Common myeloid progenitor, CD34-positive (primary cell): ENCODE measurements at places on chromosomes 12 and 14.

GRCh38 chr12:68317047-68317667 lies 15.0 kb downstream of the MDM1 start:
- no peaks in the 10 kb centered on the region for H3K27me3 ChIP-seq
- peak; percentile 84 for DNase-seq
- no peaks in the 10 kb centered on the region for H3K4me1 ChIP-seq
- no peak overlapping the region for H3K4me3 ChIP-seq
- H3K36me3 ChIP-seq = peaks cover 47% of the 10 kb centered on the region

GRCh38 chr14:61145034-61145902 lies 135.9 kb downstream of the TMEM30B start:
- no peaks in the 10 kb centered on the region for H3K36me3 ChIP-seq
- DNase-seq = no peak
- H3K27ac ChIP-seq = no peak overlapping the region
- H3K4me3 ChIP-seq = no peak overlapping the region
- H3K4me1 ChIP-seq = no peaks in the 10 kb centered on the region

DNA sequence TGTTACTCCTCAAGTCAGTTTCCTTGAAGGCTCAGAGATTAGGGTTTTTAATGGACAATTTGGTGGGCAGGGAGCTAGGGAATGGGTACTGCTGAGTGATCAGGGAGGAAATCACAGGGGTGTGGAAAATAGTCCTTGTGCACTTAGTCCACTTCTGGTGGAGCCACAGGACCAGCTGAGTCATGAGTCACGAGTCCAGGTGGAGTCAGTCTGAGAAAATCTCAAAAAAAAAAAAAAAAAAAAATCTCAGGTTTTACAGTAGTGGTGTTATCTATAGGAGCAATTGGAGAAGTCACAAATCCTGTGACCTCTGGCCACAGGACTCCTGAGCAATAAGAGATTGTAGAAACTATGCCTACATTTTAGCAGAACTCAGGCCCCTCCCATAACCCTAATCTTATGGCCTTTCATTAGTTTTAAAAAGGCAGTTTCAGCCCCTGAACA lies 28.2 kb upstream of the AMN1 start:
- H3K27me3 ChIP-seq = no peaks in the 10 kb centered on the region
- peak; percentile 52 for DNase-seq
- no peak overlapping the region for H3K27ac ChIP-seq

DNA sequence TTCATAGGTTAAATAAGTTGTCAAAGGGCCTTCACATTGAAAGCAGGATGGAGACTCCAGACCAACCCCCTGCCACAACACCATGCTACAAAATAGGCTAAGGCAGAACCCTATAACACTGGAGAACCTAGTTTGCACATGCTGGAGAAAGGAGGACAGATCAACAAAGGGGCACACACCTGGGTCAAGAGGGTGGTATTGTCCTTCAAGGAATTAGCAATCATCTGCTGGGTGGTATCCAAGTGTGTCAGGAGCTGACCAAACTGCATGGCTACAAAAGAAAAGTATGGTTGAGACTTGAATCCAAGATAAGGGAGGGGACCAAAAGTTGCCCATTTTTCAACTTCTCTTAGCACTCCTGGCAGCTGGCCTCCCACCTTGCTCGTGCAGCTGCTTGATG lies 9.2 kb downstream of the MBD6 start:
- H3K27me3 ChIP-seq = no peaks in the 10 kb centered on the region
- no peaks in the 10 kb centered on the region for H3K4me1 ChIP-seq
- peaks cover 86% of the 10 kb centered on the region for H3K36me3 ChIP-seq
- H3K4me3 ChIP-seq = no peak overlapping the region

- no peak overlapping the region for H3K4me3 ChIP-seq
- no peak for DNase-seq
- no peaks in the 10 kb centered on the region for H3K4me1 ChIP-seq
- no peaks in the 10 kb centered on the region for H3K36me3 ChIP-seq
- H3K27ac ChIP-seq = no peak overlapping the region
Measured at GRCh38 chr12:120980800-120981368, 2.5 kb downstream of the HNF1A start.

- H3K27ac ChIP-seq = no peak overlapping the region
- no peaks in the 10 kb centered on the region for H3K36me3 ChIP-seq
- H3K27me3 ChIP-seq = no peaks in the 10 kb centered on the region
- H3K4me1 ChIP-seq = no peaks in the 10 kb centered on the region
- no peak for DNase-seq
Measured at GRCh38 chr12:75805905-75806304, 225.7 kb downstream of the PHLDA1 start.

DNA sequence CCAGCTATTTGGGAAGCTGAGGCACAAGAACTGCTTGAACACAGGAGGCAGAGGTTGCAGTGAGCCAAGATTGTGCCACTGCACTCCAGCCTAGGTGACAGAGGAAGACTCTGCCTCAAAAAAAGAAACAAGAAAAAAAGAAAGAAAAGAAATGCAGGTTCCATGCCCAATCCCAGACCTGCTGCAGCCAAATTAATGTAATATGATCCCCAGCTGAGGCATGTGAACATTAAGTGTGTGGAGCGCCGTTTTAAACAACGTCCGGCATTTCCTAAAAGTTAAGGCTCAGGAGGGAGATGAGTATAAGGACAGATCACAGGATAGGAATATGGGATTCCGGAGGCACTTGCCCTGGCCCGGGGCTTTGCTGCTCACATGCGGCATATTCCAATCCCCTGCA lies 162.9 kb downstream of the KSR2 start:
- DNase-seq = no peak
- H3K4me3 ChIP-seq = no peak overlapping the region
- no peak overlapping the region for H3K27ac ChIP-seq
- H3K27me3 ChIP-seq = no peaks in the 10 kb centered on the region
- H3K4me1 ChIP-seq = no peaks in the 10 kb centered on the region

GRCh38 chr12:26360062-26360461 lies 164.7 kb downstream of the SSPN start:
- H3K36me3 ChIP-seq = peaks cover 5% of the 10 kb centered on the region
- H3K27ac ChIP-seq = no peak overlapping the region
- H3K4me3 ChIP-seq = no peak overlapping the region
- no peak for DNase-seq
- H3K27me3 ChIP-seq = no peaks in the 10 kb centered on the region
- no peaks in the 10 kb centered on the region for H3K4me1 ChIP-seq

- peaks cover 3% of the 10 kb centered on the region for H3K4me1 ChIP-seq
- no peaks in the 10 kb centered on the region for H3K36me3 ChIP-seq
- H3K27ac ChIP-seq = no peak overlapping the region
- H3K4me3 ChIP-seq = no peak overlapping the region
- DNase-seq = no peak
- H3K27me3 ChIP-seq = peaks cover 2% of the 10 kb centered on the region
Measured at GRCh38 chr12:52600071-52600470, 1.2 kb downstream of the KRT72 start.

- DNase-seq = no peak
- H3K4me3 ChIP-seq = no peak overlapping the region
- H3K27me3 ChIP-seq = no peaks in the 10 kb centered on the region
- no peak overlapping the region for H3K27ac ChIP-seq
- no peaks in the 10 kb centered on the region for H3K4me1 ChIP-seq
Measured at GRCh38 chr14:60922050-60922449, 58.8 kb downstream of the TRMT5 start.

DNA sequence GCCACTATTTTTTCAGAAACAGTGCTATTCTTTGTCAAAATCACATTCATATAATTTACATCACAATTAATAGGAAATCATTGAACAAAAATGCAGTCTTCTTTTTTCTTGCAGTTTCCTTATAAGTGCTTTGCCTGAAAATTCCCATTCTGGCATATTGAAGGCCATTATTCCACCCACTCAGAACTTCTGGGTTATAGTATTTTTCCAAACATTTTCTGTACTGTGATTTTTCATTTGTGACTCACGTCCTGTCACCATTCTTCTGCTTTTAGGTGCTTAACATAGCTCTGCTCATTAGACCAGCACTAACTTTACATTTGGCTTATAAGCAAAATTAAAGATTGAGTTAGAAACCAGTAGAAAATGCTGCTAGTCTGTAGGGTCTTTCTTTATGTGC lies 241.0 kb upstream of the NPAS3 start:
- H3K4me1 ChIP-seq = no peaks in the 10 kb centered on the region
- DNase-seq = no peak
- H3K27ac ChIP-seq = no peak overlapping the region

- peak; percentile 13 for DNase-seq
- no peak overlapping the region for H3K4me3 ChIP-seq
- H3K27ac ChIP-seq = no peak overlapping the region
- H3K27me3 ChIP-seq = no peaks in the 10 kb centered on the region
- H3K4me1 ChIP-seq = peaks cover 10% of the 10 kb centered on the region
Measured at GRCh38 chr14:34164162-34164864, 213.4 kb upstream of the EGLN3 start.

GRCh38 chr14:93954900-93955849 lies 21.2 kb downstream of the ASB2 start:
- H3K4me1 ChIP-seq = peaks cover 2% of the 10 kb centered on the region
- DNase-seq = peak; percentile 93
- peak overlapping the region; percentile 3 for H3K4me3 ChIP-seq

DNA sequence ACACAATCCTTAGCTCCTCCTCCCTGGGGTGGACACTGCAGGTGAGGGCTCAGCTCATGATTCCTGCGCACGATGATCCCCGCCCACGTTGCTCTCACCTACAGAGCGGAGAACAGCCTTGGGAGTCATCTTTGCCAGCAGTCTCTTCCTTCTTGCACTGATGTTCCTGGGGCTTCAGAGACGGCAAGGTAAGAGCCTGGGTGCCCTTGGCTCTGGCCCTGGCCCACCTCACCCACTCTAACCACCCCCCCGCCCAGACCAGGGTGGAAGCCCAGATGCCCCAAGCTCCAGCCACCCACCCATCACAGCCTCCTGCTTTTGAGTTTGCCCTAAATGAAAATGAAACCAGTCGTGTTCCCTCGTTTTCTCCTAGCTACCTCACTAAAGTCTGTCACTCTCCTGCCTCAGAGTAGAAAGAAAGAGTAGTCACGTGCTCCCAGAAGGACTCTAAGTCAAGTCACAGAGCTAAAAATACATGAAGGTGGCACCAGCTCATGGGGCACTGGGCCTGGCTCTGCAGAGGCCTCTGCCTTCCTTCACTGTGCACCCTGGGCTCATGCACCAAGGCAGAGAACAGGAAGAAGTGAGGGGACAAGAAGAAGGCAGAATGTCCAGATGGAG lies 9.0 kb downstream of the TAPBPL start:
- peaks cover 47% of the 10 kb centered on the region for H3K4me1 ChIP-seq
- H3K36me3 ChIP-seq = peaks cover 13% of the 10 kb centered on the region
- peak; percentile 38 for DNase-seq

DNA sequence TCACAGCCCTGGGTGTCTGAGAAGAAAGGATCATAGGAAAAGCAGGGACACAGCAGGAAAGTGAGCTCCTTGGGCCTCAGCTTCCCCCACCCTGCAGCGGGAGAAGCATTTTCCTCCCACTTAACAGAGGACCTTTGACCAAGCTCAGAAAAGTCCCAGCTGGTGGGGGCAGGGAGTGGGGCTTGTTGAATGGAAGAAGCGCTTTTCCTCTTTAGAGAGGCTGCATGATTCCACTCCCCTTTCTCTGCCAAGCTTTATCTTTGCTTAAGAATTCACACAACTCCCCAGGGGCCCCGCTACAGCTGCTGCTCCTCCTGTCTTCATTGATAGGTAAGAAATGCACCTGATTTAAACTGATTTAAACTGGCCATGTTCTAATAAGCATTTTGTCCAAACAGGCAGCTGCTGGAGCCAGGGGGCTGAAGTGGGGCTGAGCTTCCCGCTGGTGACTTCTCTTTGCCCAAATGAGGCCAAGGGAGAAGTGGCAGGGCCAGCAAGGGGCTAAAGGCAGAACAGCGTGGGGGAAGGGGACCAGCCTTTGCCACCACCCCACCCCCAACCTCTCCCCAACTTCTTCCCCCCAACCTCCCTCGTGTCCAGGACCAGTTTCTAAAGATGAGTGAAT lies 1.7 kb upstream of the PAPLN start:
- no peaks in the 10 kb centered on the region for H3K36me3 ChIP-seq
- H3K27me3 ChIP-seq = no peaks in the 10 kb centered on the region
- H3K4me3 ChIP-seq = no peak overlapping the region
- H3K4me1 ChIP-seq = peaks cover 32% of the 10 kb centered on the region
- H3K27ac ChIP-seq = no peak overlapping the region

DNA sequence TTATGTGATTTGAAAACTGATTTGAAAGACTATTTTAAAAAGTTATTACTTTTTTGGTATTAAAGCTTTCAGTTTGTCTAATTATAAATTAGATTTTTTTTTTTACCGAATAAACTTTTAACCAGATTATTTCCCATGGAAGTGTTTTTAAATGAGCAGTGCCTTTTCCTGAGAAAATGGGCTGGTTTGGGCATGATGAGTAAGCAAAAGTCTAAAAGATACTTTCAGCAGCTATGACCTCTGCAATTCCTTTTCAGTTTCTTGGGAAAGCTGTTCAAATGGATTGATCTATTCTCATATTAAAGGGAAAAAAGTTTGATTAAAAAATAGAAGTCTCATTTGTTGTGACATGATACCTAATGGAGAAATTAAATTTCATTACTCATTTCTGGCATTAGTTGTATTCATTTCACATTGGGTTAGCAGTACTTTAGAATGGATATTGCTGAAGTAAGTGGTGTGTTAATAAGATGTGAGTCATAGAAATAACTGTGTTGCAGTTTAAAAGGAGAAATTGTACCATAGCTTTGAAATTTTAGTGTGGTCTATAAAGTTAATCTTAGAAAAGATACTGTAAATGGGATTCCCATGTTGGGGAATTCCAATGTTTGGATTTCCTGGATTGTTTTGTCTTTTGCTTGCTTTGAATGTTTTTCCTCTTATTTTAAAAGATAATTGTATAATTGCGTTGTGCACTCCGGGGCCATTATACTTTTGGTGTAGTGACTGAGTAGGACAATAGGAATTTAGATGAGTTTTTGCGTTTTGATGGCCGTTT lies 21.0 kb downstream of the KTN1 start:
- peaks cover 4% of the 10 kb centered on the region for H3K36me3 ChIP-seq
- no peak overlapping the region for H3K27ac ChIP-seq
- H3K27me3 ChIP-seq = no peaks in the 10 kb centered on the region
- no peak overlapping the region for H3K4me3 ChIP-seq

DNA sequence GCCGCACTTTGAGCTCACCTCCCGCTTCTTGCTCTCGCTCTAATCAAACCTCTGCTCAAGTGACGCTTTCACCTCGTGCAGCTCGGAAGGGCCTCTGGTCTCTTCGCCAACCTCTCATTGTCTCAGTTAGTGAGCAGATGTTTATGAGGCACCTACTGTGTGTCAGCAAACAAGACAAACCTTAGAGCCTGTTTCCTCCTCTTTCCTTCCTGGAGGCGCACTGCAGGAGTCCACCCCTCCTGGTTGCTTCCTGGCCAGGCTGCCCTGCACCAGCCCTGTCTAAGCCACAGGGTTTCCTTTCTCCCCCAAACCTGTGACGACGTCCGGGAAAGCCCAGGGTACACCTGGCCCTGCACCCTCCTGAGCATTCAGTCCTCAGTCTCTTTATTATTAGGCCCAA lies 84.2 kb downstream of the PHETA1 start:
- no peak overlapping the region for H3K27ac ChIP-seq
- H3K36me3 ChIP-seq = no peaks in the 10 kb centered on the region
- no peaks in the 10 kb centered on the region for H3K4me1 ChIP-seq
- no peak overlapping the region for H3K4me3 ChIP-seq
- peaks cover 12% of the 10 kb centered on the region for H3K27me3 ChIP-seq
